NCI-H1048 (cell line): ENCODE measurements at places on chromosomes 3 and 15.

GRCh38 chr3:155753038-155753639 lies 8.3 kb upstream of the PLCH1 start:
- no peak for DNase-seq

- no peak for DNase-seq
These were observed 8.8 kb downstream of the IL1RAP start for GRCh38 chr3:190522621-190523222.

DNA sequence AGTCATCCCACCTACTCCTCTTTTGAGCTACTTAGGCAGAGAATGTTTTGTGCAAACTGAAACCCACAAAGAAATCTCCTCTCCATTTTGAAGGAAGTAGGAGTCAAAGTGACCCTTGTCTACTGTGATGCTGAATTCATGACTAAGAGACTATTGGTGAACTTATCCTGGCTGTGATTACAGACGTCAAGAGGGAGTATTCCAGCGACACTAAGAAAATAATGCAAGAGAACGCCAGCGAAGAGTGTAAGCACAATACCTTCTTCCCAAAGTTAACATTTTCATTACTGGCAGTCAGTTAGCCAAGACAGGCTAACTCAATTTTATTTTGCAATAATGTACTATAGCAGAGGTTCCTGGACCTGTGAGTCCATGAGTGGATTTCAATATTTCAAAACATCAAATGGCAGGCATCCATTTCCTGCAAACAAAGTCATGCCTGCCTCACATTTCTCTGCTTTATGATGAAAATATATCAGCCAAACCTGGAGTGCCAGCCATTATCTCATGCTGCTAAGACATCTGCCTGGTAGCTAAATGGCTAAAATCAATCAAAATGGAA lies 59.0 kb downstream of the CTNNB1 start:
- no peak for DNase-seq

DNA sequence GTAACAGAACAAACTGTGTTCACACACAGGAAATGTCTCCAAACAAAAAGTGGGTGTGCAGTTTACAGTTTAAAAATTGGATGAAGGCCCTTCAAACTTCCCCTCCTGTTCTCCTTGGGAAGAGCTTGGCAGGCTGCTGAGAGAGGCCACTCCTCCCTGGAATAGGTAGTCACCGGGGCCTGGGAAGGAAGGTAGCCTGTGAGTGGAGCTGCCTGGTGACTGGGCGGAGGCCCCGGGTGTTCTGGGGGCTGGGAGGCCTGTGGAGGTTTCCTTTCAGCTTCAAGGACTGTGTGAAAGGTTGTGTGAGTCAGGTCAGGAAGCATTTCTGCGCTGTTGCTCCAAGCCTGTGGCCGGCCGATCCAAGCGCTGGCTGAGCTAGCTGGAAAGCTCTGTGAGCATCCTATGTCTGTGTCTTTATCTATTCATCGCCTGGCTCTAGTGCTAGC lies 14.1 kb downstream of the SLCO3A1 start:
- no peak for DNase-seq

- DNase-seq = no peak
These were observed 348.5 kb downstream of the ERC2 start for GRCh38 chr3:56119575-56120349.
